ELR (cell line): ENCODE measurements at places on chromosomes 4 and X.

DNA sequence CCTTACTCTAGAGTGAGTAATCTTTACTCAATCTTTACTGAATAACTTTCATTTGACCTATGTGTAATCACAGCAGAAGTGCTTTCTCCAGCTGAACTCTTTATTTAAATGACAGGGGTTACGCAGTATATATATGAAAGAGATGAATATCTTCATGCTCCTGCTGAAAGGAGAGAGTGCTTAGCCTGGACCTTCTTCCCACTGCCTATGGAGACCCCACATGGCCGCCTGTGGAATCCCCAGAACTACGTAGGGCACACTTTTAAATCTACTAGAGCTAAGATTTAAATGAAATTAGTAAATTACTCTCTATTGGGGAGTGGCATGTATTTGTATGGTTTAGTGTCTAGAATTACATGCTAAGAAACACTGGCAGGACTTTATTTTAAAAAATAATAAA is 391.2 kb downstream of the ANKRD50 start:
- peak; percentile 1 for DNase-seq

DNA sequence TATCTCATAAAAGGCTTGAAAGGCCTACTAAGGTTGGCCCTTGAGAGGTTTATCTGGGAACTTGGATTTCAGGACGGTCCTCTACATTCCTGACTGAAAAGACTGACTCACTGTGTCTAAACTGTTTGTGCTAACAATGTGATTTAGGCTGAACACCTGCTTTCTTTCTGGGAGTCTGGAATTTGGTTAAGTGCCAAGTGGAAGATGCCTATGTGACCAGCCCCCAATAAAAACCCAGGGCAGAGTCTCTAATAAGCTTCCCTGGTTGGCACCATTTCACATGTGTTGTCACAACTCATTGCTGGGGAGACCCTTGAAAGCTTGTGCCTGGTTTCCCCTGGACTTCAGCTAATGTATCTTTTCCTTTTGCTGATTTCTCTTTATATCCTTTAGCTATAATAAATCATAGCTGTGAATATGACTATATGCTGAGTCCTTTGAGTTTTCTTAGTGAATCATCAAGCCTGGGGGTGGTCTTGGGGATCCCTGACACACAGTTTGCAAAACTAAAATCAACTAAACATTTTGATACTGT is 55.1 kb downstream of the GPR82 start:
- DNase-seq = peak; percentile 87

GRCh38 chr4:123606946-123607542 is 210.4 kb downstream of the SPRY1 start:
- no peak for DNase-seq

GRCh38 chr4:85391589-85392410 is 83.2 kb upstream of the ARHGAP24 start:
- DNase-seq = no peak

DNA sequence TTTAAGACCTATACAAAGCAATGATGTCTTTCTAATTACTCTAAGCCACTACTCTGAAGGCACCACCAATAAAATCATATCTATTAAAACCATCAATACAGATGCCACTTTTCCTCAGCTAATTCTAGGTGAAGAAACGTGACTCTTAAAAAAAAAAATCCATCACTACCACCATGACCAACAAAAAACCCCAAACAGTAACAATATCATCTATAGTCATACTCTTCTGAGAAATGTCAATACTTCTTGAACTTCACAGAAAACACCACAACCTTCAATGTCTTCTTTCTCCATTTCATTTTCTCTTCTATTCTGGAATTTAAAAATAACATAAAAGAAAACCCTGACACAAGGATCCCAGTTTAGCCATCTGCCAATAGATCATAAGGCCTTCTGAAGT is 35.7 kb downstream of the CASK start:
- no peak for DNase-seq

GRCh38 chr4:17771284-17771908 is 10.0 kb downstream of the FAM184B start:
- no peak for DNase-seq

GRCh38 chr4:34676400-34676799 is 1567.9 kb downstream of the ARAP2 start:
- peak; percentile 8 for DNase-seq

- DNase-seq = peak; percentile 10
These were observed 37.0 kb upstream of the FGF13 start for GRCh38 chrX:138748480-138748879.

GRCh38 chr4:160251522-160252170 is 1148.8 kb downstream of the RAPGEF2 start:
- DNase-seq = no peak

- DNase-seq = no peak
These were observed 10.9 kb downstream of the HHIP start for GRCh38 chr4:144656850-144657249.

- DNase-seq = peak; percentile 68
These were observed 109.1 kb downstream of the GPAT3 start for GRCh38 chr4:83644677-83645659.

GRCh38 chr4:41656572-41657520 is 91.7 kb downstream of the PHOX2B start:
- no peak for DNase-seq

GRCh38 chr4:140374130-140374477 is 658 bp downstream of the SCOC start:
- peak; percentile 37 for DNase-seq

DNA sequence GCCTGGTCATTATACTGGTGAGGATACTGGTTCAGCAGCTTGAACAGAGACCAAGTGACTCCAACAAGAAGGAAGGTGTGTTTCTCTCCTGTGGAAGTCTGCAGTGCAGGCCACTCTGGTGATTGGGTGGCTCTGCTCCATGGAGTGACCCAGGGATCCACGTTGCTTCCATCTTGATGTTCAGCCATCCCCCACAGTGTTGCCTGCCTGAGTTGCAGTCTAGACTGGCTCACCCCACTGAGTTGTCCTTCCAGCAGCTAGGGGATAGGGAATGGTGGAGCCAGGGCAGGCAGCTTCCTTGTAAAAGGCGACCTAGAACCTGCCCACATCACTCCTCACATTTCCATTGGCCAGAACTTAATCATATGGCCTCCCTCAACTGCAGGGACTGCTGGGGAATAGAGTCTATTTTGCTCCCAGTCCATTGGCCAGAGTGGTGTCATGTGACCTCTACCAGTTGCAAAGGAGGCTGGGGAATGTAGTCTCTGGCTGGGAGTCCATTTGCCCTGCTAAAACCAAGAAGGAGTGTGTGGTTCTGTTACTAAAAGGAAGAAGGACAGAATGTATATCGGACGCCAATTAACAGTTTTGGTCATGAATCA is 8.0 kb downstream of the MAN2B2 start:
- peak; percentile 47 for DNase-seq

DNA sequence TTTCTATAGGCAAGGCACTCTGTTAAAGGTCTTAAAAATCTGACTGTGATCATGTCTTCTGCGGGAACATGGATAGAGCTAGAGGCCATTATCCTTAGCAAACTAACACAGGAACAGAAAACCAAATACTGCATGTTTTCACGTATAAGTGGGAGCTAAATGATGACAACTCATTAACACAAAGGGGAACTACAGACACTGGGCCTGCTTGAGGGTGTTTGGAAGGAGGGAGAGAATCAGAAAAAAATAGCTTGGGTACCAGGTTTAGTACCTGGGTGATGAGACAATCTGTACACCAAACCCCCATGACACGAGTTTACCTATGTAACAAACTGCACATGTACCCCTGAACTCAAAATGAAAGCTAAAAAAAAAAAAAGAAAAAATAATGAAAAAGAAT is 12.1 kb downstream of the SLC7A11 start:
- no peak for DNase-seq

- DNase-seq = peak; percentile 43
These were observed 74.7 kb upstream of the TBL1X start for GRCh38 chrX:9390121-9390520.

- DNase-seq = no peak
These were observed 98.3 kb downstream of the DCLK2 start for GRCh38 chr4:150176547-150176946.

GRCh38 chr4:155889031-155889793 is 14.3 kb upstream of the TDO2 start:
- peak; percentile 60 for DNase-seq

DNA sequence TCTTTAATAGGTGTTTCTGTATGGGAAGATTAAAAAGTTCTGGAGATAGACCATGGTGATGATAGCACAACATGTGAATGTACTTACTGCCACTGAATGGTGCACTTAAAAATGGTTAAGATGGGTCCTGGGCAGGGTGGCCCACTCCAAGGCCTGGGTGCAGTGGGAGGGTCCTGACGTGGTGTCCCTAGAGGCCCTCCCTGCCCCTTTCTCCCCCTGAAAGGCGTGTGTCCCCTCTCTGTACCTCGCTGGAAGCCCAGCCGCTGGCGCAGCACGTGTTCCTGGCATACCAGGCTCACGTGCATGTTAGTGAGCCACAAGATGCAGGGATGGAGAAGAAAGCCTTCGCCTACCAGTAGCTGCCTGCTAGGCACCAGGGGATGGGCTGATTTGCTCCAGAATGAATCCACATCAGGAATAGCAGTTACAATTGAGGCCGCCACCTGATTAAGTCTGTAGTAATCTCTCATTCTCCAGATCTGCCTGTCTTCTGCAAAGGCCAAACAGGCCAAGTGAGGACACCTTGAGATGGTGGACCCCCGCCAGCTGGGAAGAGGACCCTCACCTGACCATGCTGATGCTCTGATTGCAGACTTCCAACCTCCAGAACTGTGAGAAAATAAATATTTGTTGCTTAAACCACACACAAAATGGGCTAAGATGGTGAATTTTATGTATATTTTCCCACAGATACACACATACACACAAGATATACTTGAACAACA is 67.5 kb downstream of the COQ2 start:
- no peak for DNase-seq

DNA sequence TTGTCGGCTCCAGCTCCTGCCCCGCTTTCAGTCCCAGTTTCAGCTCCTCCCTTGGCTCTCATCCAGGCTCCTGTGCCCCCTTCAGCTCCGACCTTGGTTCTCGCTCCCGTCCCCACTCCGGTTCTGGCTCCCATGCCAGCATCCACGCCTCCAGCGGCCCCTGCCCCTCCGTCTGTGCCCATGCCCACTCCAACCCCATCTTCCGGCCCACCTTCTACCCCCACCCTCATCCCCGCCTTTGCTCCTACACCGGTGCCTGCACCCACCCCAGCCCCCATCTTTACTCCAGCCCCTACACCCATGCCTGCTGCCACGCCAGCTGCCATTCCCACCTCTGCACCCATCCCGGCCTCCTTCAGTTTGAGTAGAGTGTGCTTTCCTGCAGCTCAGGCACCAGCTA is 31.2 kb downstream of the BCORL1 start:
- DNase-seq = no peak
